ENCODE measurements at places on chromosomes 2 and 18. TPM values are rescaled to one million over a fixed set of nuclear protein-coding genes. Genes with fewer than 3 reads are reported as not detected.

COL3A1 gene
- total RNA-seq = not detected

ZSWIM2 gene
- total RNA-seq = not detected

TCF23 gene
- total RNA-seq = not detected

KIAA2012 gene
- total RNA-seq = not detected

PIAS2 gene
- 35.7 TPM for total RNA-seq

RAB6C gene
- not detected for total RNA-seq

MOCOS gene
- not detected for total RNA-seq

Data from OCI-LY7 (cell line).